ENCODE measurements at places on chromosomes 5 and 9.

DNA sequence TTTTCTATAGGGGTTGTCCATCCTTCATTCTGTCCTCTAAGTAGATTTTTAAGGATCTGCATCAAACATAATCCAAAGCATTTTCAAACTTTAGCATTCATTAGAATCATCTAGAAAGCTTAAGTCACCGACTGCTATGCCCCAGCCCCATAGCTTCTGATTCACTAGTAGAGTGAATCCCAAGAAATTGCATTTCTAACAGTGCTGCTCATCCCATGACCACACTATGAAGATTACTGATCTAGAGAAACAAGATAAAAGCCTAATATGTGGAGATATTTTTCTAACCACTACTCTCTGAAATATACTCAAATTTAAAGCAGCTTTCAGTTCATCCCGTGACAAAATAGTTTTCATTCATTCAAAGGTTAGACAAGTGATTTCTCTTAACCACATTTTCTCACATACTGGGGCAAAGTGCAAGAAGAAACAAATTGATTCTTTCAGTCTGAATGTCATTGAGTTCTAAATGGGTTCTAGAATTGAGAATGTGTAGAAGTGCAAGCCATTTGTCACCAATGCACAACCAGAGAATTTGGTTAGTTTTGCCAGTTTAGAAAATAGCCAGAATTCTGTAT, 286.9 kb upstream of the CD180 start:
- DNase-seq: no peak

DNA sequence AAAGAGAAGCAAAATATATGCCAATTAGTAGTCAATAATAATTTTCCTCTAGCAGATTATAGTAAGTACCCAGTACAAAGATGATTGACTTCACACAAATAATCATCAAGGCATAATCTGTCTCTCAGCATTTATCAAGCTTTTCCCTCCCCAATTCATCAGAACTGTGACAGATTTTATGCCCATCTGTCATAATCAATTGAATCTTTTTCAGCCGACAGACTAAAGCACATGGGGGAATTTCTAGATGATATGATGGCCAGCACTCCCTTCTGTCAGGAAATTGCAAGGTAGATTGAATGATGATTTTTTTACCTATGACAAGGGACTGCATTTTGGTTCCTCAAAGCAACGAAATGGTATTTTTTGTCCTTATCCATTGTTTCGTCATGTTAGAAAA, 227.1 kb upstream of the CYLC2 start:
- DNase-seq: no peak

GRCh38 chr5:139474890-139475791, 4.3 kb downstream of the SMIM33 start:
- DNase-seq: no peak

- no peak for DNase-seq
Observed at GRCh38 chr5:132303589-132303988, 9.4 kb downstream of the SLC22A4 start.

All from mesothelial cell of epicardium (in vitro differentiated cells).